AG10803 (cell line): ENCODE measurements at places on chromosomes 12 and 14.

GRCh38 chr14:100739306-100739705, 12.6 kb downstream of the DLK1 start:
- no peak for DNase-seq

GRCh38 chr14:60094306-60094897, 2.7 kb downstream of the PCNX4 start:
- DNase-seq = peak; percentile 78

GRCh38 chr14:90883197-90883596, 67.0 kb upstream of the TTC7B start:
- DNase-seq = no peak

- no peak for DNase-seq
These were observed 75.3 kb upstream of the AMN1 start for GRCh38 chr12:31804185-31804504.

DNA sequence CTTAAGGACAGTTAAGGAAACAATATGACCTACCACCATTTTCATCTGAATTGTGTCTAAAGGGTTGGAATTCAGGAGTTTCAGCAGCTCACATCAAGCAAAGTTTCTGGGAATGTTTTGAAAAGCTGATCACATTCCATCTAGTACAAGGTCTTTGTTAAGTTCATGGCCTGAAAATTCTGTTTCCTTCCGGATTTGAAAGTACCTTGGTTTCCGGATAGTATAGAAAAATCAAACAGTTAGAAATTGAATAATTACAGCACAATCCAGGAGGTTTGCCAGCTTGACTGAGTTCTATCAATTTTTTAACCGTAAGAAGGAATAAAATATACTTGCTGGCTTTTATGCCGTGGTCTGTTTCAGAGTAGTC, 136.5 kb downstream of the HMGA2 start:
- no peak for DNase-seq

DNA sequence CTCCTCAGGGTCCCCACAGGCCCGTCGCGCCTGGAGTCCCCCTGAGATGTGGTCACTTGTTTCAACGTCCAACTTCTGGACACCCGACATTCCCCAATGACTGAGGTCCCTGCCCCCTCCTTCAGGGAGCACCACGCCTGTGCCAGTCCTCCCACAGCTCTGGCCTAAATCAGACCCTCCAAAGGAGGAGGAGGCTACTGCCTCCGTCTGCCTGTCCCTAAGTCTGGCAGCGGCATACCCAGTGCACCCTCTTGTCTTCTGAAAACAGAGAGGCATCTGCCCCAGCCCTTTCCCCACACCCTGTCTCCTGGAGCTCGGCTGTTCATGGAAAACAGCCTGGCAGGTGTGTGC, 46.2 kb downstream of the TESC start:
- DNase-seq = no peak

GRCh38 chr14:45970621-45971020, 681.0 kb downstream of the RPL10L start:
- DNase-seq = no peak

GRCh38 chr14:81070511-81070910, 115.1 kb downstream of the TSHR start:
- no peak for DNase-seq

DNA sequence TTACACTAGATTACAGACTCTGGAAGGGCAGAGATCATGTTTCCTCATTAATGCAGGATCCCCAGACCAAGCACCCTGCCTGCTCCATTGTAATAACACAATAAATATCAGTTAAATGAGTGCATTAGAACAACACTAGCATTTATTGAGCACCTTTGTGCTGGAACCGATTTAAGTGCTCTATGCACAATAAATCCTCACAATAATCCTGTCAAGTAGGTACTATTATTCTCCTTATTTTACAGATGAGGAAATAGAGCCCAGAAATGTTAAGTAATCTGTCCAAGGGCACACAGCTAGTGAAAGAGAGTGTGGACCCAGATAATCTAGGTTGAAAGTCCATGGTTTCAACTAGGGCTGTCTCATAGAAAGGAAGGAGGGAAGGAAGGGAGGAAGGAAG, 69.8 kb downstream of the MAP1LC3B2 start:
- no peak for DNase-seq

- DNase-seq = no peak
These were observed 13.9 kb downstream of the ALDH2 start for GRCh38 chr12:111780615-111781014.

DNA sequence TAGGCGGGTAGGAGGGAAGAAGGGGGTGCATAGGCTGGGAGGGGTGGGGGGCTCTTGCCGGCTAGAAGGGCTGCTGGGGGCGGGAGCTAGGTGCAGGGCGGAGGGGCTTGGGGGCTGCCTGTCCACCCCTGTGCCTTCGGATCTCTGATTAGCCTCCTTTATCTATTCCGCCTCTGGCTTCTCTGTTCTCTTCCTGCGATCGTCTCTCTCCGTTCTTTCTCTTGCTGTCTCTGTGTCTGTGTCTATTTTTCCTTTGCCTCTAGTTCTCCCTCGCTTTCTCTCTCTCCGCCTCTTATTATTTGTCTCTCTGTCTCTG, 166.7 kb upstream of the LHX5 start:
- DNase-seq = no peak

GRCh38 chr14:53444677-53445312, 291.7 kb upstream of the DDHD1 start:
- DNase-seq = no peak

DNA sequence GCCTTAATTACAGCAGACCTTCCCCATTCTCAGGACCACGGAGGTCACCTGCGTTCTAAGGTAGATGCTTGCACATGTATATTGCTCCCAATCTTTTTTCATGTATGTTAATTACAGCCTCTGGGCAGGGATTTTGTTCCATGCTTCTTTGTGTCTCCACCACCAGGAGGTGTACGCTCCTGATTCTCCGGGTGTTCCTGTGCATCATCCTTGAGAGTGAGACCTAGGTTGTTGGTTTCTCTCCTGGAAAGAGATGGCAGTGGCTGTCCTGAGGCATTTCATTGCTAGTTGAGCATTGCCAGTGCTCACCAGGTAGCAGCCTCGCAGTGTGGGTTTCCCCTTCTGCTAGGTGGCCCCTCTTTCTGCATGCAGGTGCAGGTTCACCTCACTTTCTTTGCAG, 52.8 kb downstream of the KCNK13 start:
- no peak for DNase-seq

DNA sequence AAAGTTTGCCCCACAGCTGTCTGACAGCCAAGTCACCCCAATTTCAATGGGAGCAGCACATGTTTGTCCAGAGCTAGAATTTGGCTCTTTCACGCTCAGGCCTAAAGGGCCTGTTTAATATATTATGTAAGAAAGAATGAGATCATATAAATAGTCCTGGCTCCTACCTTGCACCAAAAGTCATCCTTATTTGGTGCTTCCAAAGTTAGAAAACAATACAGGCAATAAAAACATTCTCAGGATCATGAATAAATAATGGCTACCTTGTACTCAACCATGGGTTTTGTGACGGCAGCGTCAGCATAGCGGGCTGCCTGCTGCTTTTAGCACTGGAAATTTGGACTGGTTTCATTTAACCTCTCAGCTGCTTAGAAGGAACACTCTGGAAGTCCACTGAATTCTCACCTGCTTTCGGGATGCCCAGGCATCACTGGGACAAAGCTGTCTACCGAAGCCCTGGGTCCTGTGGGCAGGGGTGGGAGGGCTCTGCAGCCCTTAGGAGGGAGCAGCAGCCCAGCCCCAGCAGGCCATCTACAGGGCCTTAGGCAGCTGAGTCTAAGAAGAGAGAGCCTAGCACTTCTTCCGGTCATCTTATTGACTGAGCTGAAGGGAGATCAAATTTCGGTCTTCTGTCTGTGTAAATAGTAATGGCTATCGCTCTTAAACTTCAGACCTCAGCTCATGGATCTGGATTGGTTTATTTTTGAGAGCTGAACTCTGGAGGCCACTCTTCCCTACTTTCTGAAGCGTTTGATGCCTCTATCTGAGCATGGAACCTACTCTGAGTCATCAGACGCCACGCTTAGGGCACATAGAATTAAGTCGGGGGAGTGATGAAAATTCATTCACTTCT, 106.5 kb downstream of the SAMD4A start:
- DNase-seq = no peak

- peak; percentile 8 for DNase-seq
These were observed 18.1 kb downstream of the VSX2 start for GRCh38 chr14:74257078-74257940.

- peak; percentile 56 for DNase-seq
These were observed 26.8 kb downstream of the TMEM63C start for GRCh38 chr14:77208291-77208978.

DNA sequence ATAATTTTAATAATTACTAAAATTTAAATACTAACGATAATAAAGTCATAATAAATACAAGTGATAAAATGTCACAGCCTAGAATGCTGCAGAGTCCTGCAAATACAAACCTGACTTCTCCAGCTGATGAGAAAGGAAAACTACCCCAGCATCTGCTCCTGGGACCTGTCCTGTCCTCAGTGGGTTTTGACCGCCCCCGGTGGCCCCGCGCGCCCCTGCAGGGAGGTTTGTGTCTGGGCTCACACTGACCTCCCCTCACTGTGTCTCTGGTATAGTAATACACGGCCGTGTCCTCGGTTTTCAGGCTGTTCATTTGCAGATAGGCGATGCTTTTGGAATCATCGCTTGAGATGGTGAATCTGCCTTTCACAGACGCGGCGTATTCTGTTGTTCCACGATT, 1139.4 kb downstream of the TMEM121 start:
- DNase-seq = no peak

- DNase-seq = no peak
These were observed at the start of gene B4GALNT3 for GRCh38 chr12:459430-460258. B4GALNT3 (plus strand) TSS chr12:459939; CDS start chr12:460377, 438 bp downstream.

- DNase-seq = no peak
These were observed 2.4 kb downstream of the EXD2 start for GRCh38 chr14:69193721-69194120.

- DNase-seq = no peak
These were observed 5.5 kb downstream of the ASIC1 start for GRCh38 chr12:50062728-50063460.

GRCh38 chr14:20971705-20972021, 16.4 kb downstream of the RNASE2 start:
- DNase-seq = no peak

GRCh38 chr12:46354111-46354801, 18.3 kb downstream of the SLC38A2 start:
- no peak for DNase-seq

DNA sequence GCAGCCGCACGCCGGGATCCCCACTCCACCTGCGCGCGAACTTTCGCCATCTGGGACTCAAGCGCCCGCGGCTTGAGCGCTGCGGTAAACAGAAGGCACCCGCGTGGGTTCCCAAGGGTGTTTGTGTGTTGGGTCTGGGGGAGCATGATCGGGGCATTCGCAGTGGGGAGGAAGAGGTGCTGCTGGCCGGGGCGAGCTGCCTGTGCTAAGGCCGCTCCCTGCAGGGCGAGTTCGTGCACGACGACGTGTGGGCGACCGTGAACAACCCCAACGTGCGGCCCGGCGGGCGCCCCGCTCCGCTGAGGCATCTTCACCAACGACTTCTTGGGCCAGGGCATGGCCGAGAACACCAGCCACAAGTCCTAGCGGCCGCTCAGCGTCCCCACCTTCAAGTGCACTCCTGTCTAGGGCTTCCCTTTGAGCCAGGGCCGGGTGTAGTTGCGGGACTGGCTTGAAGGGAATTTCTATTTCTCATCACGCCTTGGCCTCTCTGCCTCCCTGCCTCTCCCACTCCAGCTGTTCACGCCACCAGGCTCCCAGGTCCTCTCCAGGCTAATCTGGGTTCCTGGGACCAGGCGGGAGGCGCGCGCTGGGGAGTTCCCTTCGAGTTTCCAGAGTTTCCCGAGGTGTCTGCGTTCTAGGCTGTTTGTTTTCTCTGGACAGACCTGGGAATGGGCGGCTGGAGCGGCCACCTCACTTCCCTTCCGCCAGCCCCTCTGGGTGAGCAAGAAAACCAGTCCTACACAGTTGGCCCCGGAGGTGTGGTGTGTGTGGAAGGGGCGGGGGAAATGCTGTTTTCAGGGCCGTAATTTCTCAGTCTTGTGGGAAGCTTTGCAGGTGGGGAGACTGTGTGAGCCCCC, 417.8 kb upstream of the TMTC1 start:
- no peak for DNase-seq
